ENCODE measurements at places on chromosomes 5 and 9.

DNA sequence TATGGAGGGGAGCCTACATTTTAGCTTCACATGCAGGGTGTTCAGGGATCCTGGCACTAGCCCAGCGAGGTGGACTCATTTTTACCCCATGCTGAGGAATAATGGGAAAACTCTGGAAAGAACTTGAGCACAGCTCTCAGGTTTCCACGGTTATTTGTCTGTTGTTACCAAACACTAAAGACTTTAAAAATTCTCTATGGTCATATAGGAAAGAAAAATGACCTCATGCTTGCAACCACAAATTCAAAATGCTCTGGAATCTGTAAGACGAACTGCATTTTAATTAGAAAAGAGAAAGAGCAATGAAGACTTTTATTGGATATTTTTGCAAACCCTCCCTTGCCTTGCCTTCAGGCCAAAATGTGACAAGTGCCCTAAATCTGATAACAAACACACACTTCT, 606.9 kb downstream of the EBF1 start:
- no peak for DNase-seq

DNA sequence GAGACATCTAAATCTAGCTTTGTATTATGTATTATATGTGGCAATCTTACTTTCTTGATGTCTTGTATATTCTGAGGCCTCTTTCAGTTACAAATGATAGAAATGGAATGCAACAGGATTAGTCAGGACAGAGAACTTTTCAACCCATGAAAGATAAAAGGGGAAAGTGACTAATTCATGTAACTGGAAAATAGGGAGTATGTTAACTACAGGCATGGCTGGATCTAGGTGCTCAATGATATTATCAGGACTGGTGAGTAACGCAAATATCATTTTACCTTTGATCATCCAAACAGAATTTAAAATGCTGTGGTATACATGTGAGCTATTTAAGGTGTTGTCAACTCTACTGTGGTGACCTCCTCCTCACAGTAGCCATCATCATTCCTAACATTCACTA, 215.7 kb upstream of the GLRA1 start:
- no peak for DNase-seq

DNA sequence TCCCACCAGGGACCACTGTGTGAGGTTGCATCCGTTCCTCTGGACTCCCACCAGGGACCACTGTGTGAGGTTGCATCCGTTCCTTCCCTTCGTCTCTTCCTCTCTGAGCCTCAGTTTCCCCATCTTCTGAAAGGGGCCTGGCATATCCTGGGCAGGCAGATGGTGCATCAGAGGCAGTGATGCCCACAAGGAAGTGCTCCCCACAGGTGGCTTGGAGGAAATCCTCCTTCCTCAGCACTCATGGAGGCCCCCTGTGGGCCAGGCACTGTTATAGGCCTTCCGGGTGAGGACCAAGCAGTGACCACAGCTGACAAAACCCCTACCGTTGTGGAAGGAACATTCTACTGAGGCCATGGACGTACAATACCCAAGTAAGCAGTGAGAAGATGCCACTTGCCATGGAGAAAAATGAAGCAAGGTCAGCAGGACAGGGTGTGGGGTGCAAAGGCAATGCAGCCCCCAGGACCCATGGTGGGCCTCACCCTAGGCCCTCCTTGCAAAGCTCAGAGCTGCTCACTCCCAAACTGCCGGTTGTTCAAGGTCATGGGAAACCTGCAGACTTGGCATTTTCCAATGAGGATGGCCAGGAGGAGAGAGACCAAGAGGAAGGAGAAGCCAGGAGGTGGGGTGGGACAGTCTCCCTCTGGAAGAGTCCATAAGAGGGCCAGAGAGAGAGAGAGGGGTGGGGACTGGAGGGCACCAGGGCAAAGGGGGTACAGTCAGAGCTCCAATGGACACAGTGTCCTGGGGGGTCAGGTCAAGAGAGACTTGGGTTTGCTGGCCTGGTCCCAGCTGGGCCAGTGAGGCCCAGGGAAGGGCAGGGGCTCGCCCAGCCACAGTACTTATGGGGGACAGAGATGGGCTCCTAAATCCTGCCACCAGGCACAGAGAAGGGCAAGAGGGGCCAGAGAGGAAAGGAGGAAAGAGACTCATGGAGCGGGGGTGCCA, 51.1 kb downstream of the C9orf50 start:
- DNase-seq = peak; percentile 18

DNA sequence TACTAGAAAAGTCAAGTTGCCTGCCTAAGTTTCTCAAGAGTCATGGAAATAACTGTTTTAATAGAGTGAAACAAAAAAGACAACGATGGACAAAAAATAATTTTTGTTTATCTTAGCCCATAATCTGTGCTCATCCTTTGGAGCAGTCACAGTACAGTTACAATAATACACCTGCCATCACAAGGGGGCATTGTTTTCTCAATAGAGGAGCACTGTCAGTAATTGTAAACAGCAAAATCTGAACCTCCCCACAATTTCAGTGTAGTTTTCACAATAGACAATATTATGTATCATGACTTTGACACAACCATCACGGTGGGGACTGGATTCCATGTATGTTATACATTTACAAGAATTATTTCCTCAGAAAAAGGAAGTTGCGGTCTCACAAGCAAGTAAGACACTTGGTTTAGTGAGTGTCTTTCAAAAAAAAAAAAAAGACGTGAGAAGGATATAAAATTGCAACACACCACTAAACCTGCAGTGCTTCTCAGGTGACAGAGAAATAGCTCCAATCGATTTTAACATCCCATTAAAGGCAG, 586.3 kb downstream of the PTPRD start:
- DNase-seq = no peak

DNA sequence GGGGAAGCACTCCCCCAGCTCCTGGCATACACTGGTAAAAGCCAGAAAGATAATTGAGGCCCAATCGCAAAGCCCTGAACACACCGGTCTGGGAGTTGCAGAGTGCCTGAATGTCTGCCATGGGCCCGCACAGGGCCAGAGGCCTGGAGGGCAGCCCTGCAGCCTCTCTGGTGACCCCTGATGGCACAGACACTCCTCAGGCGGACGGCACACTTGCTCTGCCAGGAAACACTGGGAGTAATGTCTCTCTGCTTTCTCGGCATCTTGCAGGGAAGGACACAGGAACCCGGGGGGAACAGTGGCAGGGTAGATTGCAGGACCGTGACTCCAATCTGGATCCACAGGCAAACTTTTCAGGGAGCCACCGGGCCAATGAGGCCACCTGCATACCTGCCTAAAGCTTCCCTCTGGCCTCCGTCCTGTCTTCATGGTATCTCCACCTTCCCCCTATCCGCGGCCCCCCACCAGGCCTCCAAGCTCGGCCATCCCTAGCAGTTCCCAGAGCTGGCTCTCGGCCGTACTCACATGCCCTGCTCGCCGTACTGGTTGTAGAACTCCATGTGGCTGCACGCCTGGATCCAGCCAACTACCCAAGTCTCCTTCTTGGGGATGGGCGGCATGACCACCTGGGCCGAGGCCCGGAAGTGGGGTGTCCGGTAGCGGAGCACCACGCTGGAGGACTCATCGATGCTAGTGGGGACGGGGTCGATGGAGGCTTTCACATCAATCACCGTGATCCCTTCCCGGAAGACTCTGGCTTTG, 797 bp downstream of the FAM78A start:
- no peak for DNase-seq

GRCh38 chr5:151151263-151151660, 6.3 kb downstream of the ANXA6 start:
- DNase-seq = no peak

DNA sequence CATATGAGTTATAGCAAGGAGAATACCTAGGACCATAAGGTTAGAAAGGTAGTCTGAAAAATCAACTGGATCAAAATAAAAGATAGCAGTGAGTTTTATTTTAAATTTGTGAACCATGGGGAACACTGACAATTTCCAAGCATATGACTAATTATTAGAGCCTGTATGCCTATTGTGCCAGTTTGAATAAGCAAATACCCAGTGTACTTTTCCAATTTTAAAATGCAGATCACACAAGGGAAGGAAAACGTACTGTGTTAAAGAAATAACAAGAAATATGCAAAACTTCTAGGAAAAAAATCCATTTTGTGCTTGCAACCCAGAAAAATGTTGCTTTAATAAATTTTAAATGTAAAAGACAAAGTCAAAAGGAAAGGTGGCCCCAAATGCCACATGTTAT, 257.4 kb downstream of the BNC2 start:
- no peak for DNase-seq

DNA sequence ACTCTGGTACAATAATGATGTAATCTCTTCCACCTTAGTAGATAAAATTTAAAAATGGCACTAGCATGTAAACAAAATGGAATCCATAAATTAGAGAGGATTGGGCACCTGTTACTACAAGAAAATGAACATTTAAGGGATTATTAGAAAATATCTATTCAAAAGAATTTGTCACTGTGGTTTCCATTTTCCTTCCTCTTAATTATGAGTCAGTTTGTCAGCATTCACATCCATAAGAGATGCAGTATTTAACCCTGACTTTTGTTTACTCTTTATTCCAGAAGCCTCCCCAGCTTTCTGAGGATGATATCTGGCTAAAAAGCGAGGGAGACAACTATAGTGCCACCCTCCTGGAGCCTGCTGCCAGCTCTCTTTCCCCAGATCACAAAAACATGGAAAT, 72.1 kb downstream of the C9orf152 start:
- DNase-seq = no peak

GRCh38 chr9:18396102-18396728, 77.7 kb upstream of the ADAMTSL1 start:
- DNase-seq = no peak

DNA sequence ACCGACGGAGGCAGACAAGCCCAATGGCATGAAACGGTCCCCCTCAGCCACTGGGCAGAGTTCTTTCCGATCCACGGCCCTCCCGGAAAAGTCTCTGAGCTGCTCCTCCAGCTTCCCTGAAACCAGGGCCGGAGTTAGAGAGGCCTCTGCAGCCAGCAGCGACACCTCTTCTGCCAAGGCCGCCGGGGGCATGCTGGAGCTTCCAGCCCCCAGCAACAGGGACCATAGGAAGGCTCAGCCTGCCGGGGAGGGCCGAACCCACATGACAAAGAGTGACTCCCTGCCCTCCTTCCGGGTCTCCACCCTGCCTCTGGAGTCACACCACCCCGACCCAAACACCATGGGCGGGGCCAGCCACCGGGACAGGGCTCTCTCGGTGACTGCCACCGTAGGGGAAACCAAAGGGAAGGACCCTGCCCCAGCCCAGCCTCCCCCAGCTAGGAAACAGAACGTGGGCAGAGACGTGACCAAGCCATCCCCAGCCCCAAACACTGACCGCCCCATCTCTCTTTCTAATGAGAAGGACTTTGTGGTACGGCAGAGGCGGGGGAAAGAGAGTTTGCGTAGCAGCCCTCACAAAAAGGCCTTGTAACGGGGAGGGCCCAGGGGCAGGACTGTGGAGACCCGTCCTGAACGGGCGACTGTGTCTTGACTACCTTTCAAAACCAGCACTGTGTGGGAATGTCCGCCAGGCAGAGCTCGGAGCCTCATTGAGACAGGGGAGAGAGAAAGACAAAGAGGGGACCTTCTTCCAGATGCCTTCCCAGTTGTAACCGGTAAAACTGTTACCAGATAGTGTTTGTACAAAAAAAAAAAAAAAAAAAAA, 29.9 kb downstream of the CD180 start:
- peak; percentile 26 for DNase-seq

GRCh38 chr9:127585161-127585819, 26.8 kb upstream of the STXBP1 start:
- DNase-seq = no peak

DNA sequence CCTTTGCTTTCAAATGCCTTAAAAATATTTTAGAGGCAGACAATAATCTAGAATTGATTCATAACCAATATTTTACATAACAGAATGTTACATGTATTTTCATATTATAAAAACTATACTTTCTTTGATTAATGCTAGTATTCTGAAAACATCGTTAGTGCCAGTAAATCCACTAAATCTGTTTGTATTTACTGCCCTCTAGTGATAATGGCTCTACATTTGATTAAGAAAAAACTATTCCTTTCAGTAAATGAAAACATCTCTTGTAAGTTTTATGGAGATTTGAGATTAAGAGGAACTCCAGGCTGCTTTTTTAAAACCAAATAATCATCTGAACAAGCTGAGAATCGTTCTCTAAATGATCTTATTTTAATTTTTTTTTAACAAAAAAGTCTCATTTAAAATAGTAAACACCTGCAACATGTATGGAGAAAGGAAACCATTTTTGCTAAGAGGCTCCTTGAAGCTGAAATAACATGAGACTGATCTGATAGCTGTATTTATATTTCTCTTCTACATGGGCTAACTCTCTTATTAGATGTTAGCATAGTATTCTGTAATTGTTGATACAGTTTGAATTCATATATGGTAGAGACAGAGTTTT, 424.7 kb downstream of the RAB3C start:
- DNase-seq = no peak

- no peak for DNase-seq
Observed at GRCh38 chr9:20591223-20591622, 31.1 kb downstream of the MLLT3 start.

GRCh38 chr9:123120131-123120530, 86.7 kb downstream of the GPR21 start:
- no peak for DNase-seq

GRCh38 chr5:128566178-128566577, 28.1 kb upstream of the FBN2 start:
- no peak for DNase-seq

DNA sequence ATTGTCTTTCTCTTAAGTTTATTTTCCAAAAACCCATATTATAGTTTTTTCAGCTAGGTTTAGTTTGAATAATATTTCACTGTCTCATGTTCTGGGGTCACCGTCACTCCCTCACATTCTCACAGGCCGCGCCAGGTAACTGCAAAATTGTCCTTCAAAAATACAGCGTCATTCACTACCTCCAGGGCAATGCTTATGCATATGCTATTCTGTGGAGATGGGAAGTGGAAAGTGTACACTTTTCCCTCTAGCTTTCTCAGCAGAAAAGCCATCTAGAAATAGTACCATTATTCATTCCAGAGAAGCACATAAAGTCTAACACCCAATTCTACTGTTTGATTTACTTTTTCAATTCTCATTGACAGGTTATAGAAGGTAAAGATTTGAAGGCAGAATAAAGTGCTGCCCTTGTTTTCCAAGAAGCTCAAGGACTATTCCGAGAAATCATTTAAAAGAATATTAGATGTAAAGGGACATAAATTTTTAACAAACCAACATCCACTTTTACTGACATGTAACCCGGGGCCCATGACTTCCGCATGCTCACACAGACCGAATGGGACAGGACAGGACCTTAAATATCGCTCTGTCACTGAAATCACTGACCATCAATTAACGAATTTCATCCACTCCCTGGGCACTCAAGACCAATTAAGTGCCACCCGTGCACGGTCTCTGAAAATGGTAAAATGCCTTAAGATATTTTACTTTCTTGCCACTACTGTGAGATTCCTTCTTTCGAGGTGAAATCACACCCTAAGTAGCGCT, 720 bp downstream of the NUDT12 start:
- no peak for DNase-seq

GRCh38 chr5:68711293-68712200, 382.3 kb upstream of the SLC30A5 start:
- no peak for DNase-seq

DNA sequence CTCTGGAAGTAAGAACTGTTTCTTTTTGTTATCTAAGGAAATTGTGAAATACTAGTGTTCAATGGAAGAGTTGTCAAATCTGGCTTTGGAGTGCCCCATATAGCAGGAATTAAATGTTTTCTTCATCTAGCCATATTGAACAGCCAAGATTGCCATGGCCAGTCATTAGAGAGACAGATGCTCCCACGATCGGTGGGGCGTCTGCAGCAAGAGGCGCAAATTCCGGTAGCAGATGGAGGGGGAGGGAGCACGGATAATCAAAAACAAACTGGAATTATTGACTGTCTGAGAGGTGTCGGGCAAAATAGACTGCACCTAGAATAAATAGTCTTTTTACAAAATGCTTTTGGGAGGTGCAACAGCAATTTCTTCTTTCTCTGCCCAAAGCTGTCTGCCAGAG, 139.1 kb upstream of the FSTL4 start:
- DNase-seq = no peak

- DNase-seq = no peak
Observed at GRCh38 chr9:97900738-97901565, 21.3 kb downstream of the TRMO start.
